DMS 273 treated with DMSO at 0.1 percent for 48 hours (cell line): ENCODE measurements at places on chromosomes 5 and 9.

DNA sequence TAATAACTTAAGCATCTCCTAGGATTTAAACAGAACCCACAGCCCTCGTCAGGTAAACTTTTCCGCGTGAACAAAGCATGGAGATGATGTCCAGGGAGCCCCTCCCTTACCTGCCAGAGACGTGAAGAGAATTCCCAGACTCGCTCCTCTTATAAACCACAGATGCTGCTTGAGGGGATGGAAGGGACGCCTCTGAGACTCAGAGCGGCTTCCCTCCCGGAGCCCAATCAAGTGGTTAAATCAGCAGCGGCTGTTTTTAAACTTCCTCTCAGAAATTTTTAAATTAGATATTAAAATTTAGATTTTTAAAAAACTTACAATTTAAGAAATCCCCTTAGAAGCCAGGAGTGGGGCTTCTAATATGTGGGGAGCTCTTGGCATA, 71.8 kb downstream of the RAPGEF1 start:
- no peak for DNase-seq

GRCh38 chr5:6718718-6719117, 5.5 kb downstream of the TENT4A start:
- DNase-seq: no peak

- no peak for DNase-seq
These were observed 159.6 kb upstream of the STK32A start for GRCh38 chr5:147075187-147075586.

DNA sequence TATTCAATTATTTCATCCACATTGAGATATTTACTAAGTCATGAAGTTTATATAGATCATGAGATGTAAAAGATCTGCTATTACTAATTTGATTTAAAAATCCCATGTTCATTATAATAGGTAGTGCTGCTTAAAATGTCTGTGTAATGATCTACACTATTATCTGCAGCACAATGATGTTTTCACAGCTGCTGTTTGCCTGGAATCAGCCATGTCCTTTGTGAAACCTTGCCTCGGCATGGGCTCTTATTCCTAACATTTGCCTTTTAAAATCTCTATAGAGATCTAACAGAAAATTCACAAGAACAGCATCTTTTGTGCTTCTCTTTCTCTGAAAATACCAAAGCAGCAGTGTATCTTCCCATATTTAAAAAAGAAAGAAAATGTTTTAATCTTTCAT, 444.6 kb downstream of the PTPRD start:
- no peak for DNase-seq

DNA sequence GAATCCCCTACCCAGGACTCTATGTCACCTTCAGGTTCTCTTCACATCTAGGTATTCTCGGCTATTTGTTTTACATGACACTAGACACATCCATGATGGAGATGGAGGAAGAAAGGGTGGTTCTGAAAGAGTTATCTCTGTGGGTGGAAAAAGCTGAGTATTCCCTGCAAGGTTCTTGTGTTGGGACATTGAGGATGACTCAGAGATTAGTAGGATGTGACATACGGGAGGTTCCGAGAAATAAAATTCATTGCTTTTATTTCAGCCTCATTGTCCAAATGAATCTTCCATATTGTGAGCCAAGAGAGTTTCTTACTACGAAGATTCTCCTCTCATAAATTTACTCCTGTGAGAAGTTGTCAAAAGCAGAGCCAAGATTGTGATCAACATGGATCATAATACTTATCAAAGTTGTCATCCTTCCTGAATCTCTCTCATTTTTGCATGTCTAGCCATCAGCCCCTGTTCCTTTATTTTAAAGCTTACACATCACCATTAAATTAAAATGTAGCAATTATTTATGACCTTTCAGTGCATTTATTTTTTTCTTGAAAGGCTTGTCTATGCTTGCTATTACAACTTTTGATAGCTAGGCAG, 370.0 kb downstream of the PSAT1 start:
- DNase-seq: no peak

GRCh38 chr5:7907612-7908011, 38.7 kb downstream of the MTRR start:
- DNase-seq: no peak

GRCh38 chr5:12217039-12217438, 312.8 kb upstream of the CTNND2 start:
- DNase-seq: no peak

GRCh38 chr9:128840524-128840923, 10.9 kb upstream of the SPOUT1 start:
- DNase-seq: no peak
